ENCODE measurements at places on chromosomes 2 and 18.

GRCh38 chr18:74310411-74310810, 5.2 kb upstream of the C18orf63 start:
- no peak overlapping the region for H3K4me3 ChIP-seq
- no peaks in the 10 kb centered on the region for H3K27me3 ChIP-seq
- no peaks in the 10 kb centered on the region for H3K36me3 ChIP-seq
- no peak for DNase-seq

DNA sequence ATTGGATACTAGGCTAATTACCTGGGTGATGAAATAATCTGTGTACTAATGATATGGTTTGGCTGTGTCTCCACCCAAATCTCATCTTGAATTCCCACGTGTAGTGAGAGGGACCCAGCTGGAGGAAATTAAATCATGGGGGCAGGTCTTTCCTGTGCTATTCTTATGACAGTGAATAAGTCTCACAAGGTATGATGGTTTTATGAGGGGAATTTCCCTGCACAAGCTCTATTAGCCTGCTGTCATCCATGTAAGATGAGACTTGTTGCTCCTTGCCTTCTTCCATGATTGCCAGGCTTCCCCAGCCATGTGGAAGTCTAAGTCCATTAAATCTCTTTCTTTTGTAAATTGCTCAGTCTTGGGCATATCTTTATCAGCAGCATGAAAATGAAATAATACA, 394.1 kb upstream of the SYT4 start:
- no peaks in the 10 kb centered on the region for H3K27me3 ChIP-seq
- H3K4me1 ChIP-seq, result no peaks in the 10 kb centered on the region
- H3K27ac ChIP-seq, result no peak overlapping the region

GRCh38 chr2:177396703-177397460, 4.3 kb downstream of the AGPS start:
- H3K4me3 ChIP-seq, result no peak overlapping the region
- no peaks in the 10 kb centered on the region for H3K27me3 ChIP-seq
- peaks cover 63% of the 10 kb centered on the region for H3K4me1 ChIP-seq
- no peaks in the 10 kb centered on the region for H3K36me3 ChIP-seq
- DNase-seq, result peak; percentile 38

GRCh38 chr2:190582736-190583506, 48.4 kb upstream of the NEMP2 start:
- H3K4me3 ChIP-seq, result no peak overlapping the region
- no peak for DNase-seq
- H3K4me1 ChIP-seq, result peaks cover 35% of the 10 kb centered on the region
- H3K27me3 ChIP-seq, result no peaks in the 10 kb centered on the region
- H3K36me3 ChIP-seq, result no peaks in the 10 kb centered on the region

GRCh38 chr18:38464024-38464423, 898.4 kb upstream of the CELF4 start:
- no peaks in the 10 kb centered on the region for H3K36me3 ChIP-seq
- no peak for DNase-seq
- H3K27me3 ChIP-seq, result no peaks in the 10 kb centered on the region
- no peak overlapping the region for H3K27ac ChIP-seq

DNA sequence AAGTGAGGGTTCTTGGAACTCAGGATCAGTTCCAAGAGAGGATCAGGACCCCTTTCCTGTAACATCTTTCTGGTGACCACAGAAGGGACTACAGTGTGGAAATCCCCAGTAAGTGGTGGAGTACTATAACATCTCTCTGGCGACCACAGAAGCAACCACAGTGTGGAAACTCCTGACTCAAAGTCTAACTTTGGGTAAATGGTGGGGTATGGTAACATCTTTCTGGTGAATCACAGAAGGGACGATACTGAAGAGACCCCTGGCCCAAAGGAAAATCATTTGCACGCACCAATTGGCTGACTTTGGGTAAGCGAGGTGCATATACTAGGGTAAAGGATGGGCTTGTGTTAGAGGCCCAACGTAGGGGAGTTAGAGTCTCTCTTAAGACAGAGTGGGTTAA, 56.3 kb upstream of the GULP1 start:
- no peak for DNase-seq
- H3K4me3 ChIP-seq, result no peak overlapping the region
- no peaks in the 10 kb centered on the region for H3K36me3 ChIP-seq
- no peaks in the 10 kb centered on the region for H3K27me3 ChIP-seq

DNA sequence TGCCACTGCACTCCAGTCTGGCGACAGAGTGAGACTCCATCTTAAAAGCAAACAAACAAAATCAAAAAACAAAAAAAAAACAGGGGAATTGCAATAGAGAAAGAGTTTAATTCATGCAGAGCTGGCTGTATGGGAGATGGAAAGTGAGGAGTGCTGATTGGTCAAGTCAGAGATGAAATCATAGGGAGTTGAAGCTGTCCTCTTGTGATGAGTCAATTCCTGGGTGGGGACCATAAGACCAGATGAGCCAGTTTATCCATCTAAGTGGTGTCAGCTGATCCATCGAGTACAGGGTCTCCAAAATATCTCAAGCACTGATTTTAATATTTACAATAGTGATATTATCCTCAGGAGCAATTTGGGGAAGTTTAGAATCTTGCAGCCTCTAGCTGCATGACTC, 45.3 kb downstream of the FRZB start:
- no peaks in the 10 kb centered on the region for H3K36me3 ChIP-seq
- H3K4me1 ChIP-seq, result peaks cover 33% of the 10 kb centered on the region
- no peak for DNase-seq
- H3K27ac ChIP-seq, result no peak overlapping the region

GRCh38 chr2:65437392-65438135, 5.2 kb upstream of the SPRED2 start:
- DNase-seq, result no peak
- no peaks in the 10 kb centered on the region for H3K27me3 ChIP-seq
- peaks cover 6% of the 10 kb centered on the region for H3K4me1 ChIP-seq
- H3K36me3 ChIP-seq, result no peaks in the 10 kb centered on the region
- peak overlapping the region; percentile 93 for H3K27ac ChIP-seq

- H3K4me1 ChIP-seq, result no peaks in the 10 kb centered on the region
- H3K36me3 ChIP-seq, result no peaks in the 10 kb centered on the region
- no peak for DNase-seq
- H3K27me3 ChIP-seq, result no peaks in the 10 kb centered on the region
- no peak overlapping the region for H3K27ac ChIP-seq
Measured at GRCh38 chr2:236156095-236156859, 11.9 kb downstream of the GBX2 start.

DNA sequence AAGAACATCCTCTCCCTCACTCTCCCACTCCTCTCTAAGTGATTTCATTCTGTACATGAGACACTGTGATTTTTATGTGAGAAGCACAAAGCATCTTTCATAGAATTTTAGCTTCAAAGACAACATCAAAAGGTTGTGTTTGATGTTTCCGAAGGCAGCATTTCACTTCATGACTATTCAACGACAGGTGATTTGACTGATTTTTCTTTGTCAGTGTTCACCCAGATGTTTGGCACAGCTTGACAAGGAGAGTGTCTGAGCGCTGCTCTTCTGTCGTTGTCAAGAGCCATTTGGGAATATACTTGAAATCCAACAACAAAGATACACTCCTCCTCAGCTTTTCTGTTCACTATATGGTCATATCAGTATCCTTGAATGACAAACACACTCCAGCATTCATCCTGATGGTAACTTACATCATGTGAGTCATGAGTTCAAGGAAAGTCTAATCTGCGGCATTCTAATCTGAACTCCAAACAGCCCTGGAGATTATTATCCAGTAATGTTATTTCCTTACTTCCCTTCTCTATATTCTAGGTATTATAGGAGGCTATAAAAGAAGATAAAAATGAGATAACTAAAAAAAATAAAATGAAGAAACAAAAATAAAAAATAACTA, 45.9 kb upstream of the ST6GAL2 start:
- H3K27ac ChIP-seq, result no peak overlapping the region
- H3K27me3 ChIP-seq, result no peaks in the 10 kb centered on the region
- no peaks in the 10 kb centered on the region for H3K36me3 ChIP-seq
- H3K4me1 ChIP-seq, result no peaks in the 10 kb centered on the region
- no peak for DNase-seq

GRCh38 chr18:3358310-3358709, 91.7 kb upstream of the TGIF1 start:
- DNase-seq, result no peak
- no peak overlapping the region for H3K27ac ChIP-seq
- no peaks in the 10 kb centered on the region for H3K27me3 ChIP-seq
- no peaks in the 10 kb centered on the region for H3K4me1 ChIP-seq

DNA sequence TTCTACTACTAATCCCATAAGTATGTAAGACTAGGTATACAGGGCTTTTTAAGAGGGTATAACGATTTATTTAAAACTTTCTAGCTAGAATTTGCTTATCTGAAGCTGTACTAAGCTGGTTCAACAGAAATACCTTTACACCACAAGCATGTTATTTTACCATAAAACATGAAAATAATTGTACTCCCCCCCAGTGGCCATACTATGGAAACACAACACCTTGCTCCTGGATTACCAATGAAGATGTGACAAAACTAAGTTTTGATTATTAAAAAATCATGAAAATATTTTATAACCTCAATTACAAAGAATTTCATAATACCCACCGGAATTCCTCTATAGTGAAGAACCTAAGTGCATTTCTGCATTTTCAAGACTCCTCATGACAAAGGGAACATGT, 27.3 kb downstream of the LPIN2 start:
- peaks cover 52% of the 10 kb centered on the region for H3K4me1 ChIP-seq
- H3K27me3 ChIP-seq, result no peaks in the 10 kb centered on the region
- no peak for DNase-seq
- no peak overlapping the region for H3K27ac ChIP-seq
- no peaks in the 10 kb centered on the region for H3K36me3 ChIP-seq
- no peak overlapping the region for H3K4me3 ChIP-seq

- no peak overlapping the region for H3K27ac ChIP-seq
- no peaks in the 10 kb centered on the region for H3K4me1 ChIP-seq
- H3K4me3 ChIP-seq, result no peak overlapping the region
- no peaks in the 10 kb centered on the region for H3K27me3 ChIP-seq
- no peak for DNase-seq
Measured at GRCh38 chr2:108069515-108070310, 83.4 kb downstream of the SLC5A7 start.

- DNase-seq, result no peak
- H3K4me3 ChIP-seq, result no peak overlapping the region
- no peaks in the 10 kb centered on the region for H3K27me3 ChIP-seq
- no peaks in the 10 kb centered on the region for H3K36me3 ChIP-seq
- H3K4me1 ChIP-seq, result no peaks in the 10 kb centered on the region
- H3K27ac ChIP-seq, result no peak overlapping the region
Measured at GRCh38 chr2:162734866-162735265, 103.7 kb downstream of the KCNH7 start.

DNA sequence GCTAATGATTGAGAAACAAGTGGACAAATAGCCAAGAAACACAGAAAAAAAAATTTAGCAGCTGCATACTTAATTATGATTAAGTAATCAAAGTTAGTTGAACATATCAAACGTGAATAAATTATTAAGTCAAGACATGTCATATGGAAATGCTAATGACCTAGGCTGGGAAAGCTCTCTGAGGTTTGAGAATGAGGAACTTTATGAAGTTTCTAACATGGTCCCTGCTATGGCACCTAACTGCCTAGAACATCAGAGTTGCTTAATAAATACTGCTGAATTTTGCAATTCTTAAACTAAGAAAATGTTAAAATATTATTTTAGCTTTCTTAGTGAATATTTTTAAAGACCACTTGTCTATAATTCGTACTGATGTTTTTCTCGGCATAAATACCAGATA, 99.8 kb downstream of the AFF3 start:
- no peaks in the 10 kb centered on the region for H3K36me3 ChIP-seq
- no peak overlapping the region for H3K4me3 ChIP-seq
- 0 out of 2 replicates have a peak, but pooled peaks cover 1% of the 10 kb centered on the region for H3K27me3 ChIP-seq
- no peak for DNase-seq

DNA sequence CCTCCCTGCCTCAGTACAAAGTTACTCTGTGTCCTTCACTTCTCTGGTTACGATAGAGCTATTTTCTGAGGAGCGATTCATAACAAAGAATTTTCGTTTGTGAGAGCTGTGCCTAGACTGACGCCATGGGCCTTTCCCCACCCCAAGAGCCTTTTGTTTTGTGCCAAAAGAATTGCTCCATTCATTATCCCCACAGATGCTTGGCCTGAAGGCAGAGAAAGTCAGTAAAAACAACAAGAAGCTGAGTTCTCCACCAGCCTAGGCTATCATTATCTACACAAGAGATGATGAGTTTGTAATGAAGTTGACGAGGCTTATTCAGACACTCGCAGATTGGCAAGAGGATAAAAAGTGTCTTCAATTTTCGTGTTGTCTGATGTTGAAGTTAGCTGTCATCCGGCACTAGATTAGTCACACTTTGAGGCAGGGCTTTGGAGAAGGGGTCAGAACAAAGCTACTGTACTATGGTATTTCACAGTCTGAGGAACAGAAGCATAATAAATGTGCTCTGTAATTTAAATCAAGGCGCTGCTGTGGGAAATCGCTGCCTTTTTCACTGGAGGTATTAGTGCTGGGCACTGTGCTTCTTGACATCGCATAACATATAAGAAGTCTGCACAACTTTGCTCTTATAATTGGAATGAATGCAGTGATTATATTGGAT, 278.4 kb upstream of the FIGN start:
- DNase-seq, result no peak
- H3K36me3 ChIP-seq, result no peaks in the 10 kb centered on the region
- H3K4me1 ChIP-seq, result no peaks in the 10 kb centered on the region
- H3K27ac ChIP-seq, result no peak overlapping the region

DNA sequence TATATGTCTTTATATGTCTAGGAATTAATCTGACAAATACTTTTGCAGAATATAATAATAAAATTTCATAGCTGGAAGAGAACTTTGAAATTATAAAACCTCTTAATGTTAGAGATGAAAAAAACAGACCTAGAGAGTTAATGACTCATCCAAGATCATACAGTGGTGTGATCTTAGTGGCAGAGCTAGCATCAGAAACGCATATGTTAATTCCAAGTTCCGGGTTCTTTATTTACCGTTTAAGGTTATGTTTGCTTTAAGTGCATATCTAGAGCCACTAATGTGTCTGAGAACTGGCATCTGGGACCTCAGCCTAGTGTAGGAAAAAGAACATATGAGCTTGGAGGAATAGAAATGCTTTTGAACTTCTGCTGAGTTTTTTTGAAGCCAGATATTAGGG, 24.3 kb downstream of the CERS6 start:
- H3K36me3 ChIP-seq, result no peaks in the 10 kb centered on the region
- peaks cover 36% of the 10 kb centered on the region for H3K4me1 ChIP-seq
- no peaks in the 10 kb centered on the region for H3K27me3 ChIP-seq

- H3K4me1 ChIP-seq, result no peaks in the 10 kb centered on the region
- H3K36me3 ChIP-seq, result no peaks in the 10 kb centered on the region
- H3K27me3 ChIP-seq, result no peaks in the 10 kb centered on the region
- no peak overlapping the region for H3K27ac ChIP-seq
- no peak for DNase-seq
Measured at GRCh38 chr2:190443055-190443454, 34.9 kb downstream of the MFSD6 start.

DNA sequence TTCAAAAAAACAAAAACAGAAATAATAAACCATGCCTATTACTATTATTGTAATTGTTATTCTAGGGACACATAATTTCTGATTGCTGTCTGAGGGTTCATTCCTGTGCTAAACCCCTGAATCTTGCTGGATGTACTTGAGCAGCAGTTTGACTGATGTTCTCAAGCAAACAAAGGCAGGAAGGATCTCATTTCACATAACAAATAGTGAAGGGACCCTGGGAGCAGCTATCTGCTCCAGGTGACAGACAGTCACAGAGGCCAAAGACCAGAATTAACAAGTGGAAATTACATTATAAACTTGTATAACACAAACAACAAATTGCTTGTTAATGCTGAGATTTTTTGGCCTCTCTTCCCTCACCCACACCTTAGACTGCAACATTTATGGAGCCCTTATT, 284.2 kb downstream of the THSD7B start:
- no peaks in the 10 kb centered on the region for H3K27me3 ChIP-seq
- peaks cover 14% of the 10 kb centered on the region for H3K4me1 ChIP-seq
- H3K36me3 ChIP-seq, result no peaks in the 10 kb centered on the region
- no peak overlapping the region for H3K4me3 ChIP-seq
- no peak for DNase-seq
- no peak overlapping the region for H3K27ac ChIP-seq
